Hair follicular keratinocyte (primary cell): ENCODE measurements at places on chromosomes 11 and 22. TPM values are rescaled to one million over a fixed set of nuclear protein-coding genes. Genes with fewer than 3 reads are reported as not detected.

The ART1 gene
- not detected in 2 replicates for total RNA-seq

The SLC22A12 gene
- total RNA-seq, result not detected in 2 replicates

The LYVE1 gene
- total RNA-seq, result not detected in 2 replicates

The PHLDA2 gene
- total RNA-seq, result 70.2 and 78.2 TPM in 2 replicates

The LBHD1 gene
- 2.4 and 3.4 TPM in 2 replicates for total RNA-seq

The RDX gene
- total RNA-seq, result 51.0 and 54.0 TPM in 2 replicates

The C1QTNF4 gene
- total RNA-seq, result 0.08 and 0.16 TPM in 2 replicates

The SRSF8 gene
- total RNA-seq, result 16.1 and 18.9 TPM in 2 replicates

The SYT9 gene
- not detected in 2 replicates for total RNA-seq

The HDHD5 gene
- total RNA-seq, result 50.8 and 67.6 TPM in 2 replicates
